ENCODE measurements at places on chromosomes 11 and 22. TPM values are rescaled to one million over a fixed set of nuclear protein-coding genes. Genes with fewer than 3 reads are reported as not detected.

MS4A3 gene
- total RNA-seq: not detected

NXPE1 gene
- total RNA-seq: not detected

ESRRA gene
- 32.5 TPM for total RNA-seq

CD151 gene
- total RNA-seq: 547 TPM

SCGB1D2 gene
- not detected for total RNA-seq

HMOX1 gene
- total RNA-seq: 243 TPM

MYBPC3 gene
- total RNA-seq: not detected

CTR9 gene
- total RNA-seq: 33.9 TPM

DYNC2H1 gene
- total RNA-seq: 50.8 TPM

C11orf87 gene
- not detected for total RNA-seq

PDHX gene
- total RNA-seq: 36.5 TPM

KLHL22 gene
- total RNA-seq: 32.4 TPM

GRIA4 gene
- 0.50 TPM for total RNA-seq

RASD2 gene
- total RNA-seq: under 0.01 TPM

PKP3 gene
- 0.83 TPM for total RNA-seq

Data from fibroblast of lung (primary cell).